CD4-positive, alpha-beta T cell treated with Interferon alpha-2 for 1 hour (primary cell): ENCODE measurements at places on chromosomes 3 and 15.

- DNase-seq: no peak
Observed at GRCh38 chr3:73624017-73624820, 522 bp downstream of the PDZRN3 start.

DNA sequence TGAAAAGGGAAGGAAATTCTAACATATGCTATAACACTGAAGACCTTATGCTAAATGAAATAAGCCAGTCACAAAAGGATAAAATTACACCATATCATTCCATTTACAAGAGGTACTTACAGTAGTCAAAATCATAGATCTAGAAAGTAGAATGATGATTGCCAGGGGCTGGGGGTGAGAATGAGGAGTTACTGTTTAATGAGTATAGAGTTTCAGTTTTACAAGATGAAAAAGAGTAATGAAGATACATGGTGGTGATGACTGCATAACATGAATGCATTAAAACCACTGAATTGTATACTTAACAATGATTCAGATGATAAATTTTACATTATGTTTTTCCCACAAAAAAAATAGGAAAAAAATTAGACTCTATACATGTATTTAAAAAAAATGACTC lies 152.6 kb downstream of the SCAPER start:
- DNase-seq: no peak

DNA sequence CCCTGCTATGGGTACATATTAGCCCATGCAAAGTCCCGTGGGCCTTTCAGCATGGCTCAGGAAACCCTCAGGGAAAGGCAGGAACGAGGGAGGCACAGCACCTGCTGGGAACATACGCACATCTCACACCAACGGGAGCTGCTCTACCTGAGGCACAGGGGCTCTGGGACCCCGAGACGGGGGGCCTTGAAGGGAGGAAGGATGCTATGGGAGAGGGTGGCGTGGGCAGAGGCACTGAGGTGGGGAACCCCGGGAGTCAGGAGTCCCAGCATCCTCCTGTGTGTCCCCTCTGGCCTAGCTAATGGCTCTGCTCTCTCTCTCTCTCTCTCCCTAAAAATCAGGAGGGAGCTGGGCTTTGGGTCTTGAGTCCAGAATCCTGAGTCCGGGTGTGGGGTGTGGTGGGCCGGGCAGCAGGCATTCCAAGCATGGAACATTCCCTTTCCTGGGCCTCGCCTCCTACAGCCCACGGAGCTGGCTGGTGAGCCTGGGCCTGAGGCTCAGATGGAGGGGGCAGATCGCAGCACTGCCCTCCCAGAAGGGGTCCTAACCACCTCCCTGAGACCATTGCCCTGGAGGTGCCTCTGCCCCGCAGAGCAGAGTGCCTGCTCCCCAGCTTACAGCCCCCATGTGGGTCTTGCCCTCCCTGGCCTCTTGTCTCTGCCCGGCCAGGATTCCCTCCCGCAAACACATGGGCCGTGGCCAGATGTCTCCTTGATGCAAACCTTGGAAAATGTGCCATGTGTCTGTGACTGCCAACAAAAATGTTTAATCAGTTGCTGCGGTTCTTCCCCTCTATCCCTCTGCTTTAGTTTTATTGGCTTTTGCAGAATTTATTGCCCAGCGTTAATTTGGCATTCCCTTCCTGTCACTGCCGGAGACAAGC lies 101.6 kb downstream of the TMEM266 start:
- no peak for DNase-seq

GRCh38 chr3:54862526-54862925 lies 65.3 kb downstream of the LRTM1 start:
- DNase-seq: no peak

DNA sequence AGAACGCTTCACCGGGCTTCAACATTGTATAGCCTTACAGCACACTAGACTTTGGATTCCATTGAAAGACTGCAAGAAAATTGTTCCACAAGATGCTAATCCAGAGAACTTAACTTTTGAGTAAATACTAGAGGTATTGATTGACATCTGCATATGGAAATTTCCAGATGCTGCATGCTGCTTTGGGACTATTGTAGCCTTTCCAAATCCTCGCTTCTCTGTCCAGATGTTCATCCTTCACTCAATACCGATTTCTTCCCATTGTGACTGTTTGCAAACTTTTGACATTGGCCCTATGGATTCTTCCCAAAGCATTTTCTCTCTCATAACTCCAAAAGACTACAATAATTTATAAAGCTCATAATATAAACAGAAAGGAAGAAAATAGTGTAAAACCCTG lies 41.4 kb downstream of the COL6A6 start:
- no peak for DNase-seq

DNA sequence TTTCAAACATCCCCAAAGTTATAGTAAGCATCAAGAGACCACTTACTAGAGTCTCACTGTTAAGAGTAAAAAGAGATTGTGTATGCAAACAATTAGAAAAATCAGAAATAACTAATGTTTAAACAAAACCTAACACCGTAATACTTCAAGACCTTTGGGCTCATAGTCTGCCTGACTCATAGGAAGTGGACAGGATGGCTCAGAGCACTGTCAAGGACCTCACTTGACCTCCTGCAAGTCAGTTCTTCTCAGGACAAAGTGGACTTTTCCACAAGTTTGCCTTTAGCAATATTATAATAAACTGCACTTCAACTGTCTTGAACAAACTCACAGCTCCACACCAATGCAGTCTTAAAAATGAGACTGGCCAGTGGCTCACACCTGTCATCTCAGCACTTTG lies 34.8 kb downstream of the IL12A start:
- no peak for DNase-seq

DNA sequence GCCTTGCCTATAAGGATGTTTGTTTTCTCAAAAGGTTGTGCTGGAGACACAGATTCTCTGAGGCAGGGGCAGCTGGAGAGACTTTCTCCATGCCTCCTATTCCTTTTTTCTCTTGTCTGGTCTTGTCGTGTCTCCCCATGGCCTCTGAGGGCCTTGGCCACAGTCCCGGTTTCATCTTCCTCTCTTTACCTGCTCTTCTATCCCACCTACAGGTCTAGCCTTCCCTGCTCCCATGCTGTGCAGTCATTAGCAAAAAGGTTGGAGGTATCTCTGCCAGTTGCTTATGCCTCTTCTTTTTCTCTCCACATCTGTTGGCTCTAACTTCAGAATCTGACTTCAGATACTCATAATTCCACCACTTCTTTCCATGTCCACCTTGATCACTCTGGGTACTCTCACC lies 191.1 kb downstream of the IL20RB start:
- DNase-seq: no peak

DNA sequence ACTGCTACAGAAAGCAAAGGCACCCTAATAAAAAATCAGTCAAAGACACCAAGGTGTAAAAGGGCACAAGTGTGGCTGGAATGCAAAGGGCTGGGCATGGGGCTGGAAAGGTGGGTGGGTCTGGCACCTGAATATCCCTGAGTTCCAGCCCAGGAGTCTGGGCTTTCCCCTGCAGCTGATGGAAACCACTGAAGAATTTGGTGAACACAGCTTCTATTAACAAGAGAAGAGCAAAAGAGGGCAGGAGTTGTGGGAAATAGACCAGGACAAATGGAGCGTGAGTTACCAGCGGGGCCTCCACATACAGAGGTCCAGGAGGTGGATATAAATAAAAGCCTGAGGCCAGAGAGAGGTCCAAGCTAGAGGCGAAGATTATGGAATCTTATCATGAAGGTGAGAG lies 45.1 kb upstream of the TPM1 start:
- no peak for DNase-seq
